Mucosa of gallbladder (tissue), 1 donor: ENCODE measurements at places on chromosomes 12 and 14. TPM values are rescaled to one million over a fixed set of nuclear protein-coding genes. Genes with fewer than 3 reads are reported as not detected.

The DUSP16 gene
- 65.9 TPM for total RNA-seq

The DCN gene
- 387 TPM for total RNA-seq

The HOXC11 gene
- total RNA-seq: not detected

The AKAP3 gene
- 1.0 TPM for total RNA-seq

The IGF1 gene
- 12.0 TPM for total RNA-seq

The TRIM9 gene
- total RNA-seq: 31.2 TPM

The RAB5B gene
- total RNA-seq: 182 TPM

The PRICKLE1 gene
- 32.8 TPM for total RNA-seq

The GPR137C gene
- total RNA-seq: 0.86 TPM

The KRT79 gene
- not detected for total RNA-seq

The IFNG-AS1 gene
- total RNA-seq: not detected

The TAMALIN gene
- 23.9 TPM for total RNA-seq

The RFX4 gene
- 0.26 TPM for total RNA-seq

The SDSL gene
- 23.2 TPM for total RNA-seq

The SOAT2 gene
- 0.75 TPM for total RNA-seq

The GAS2L3 gene
- 65.9 TPM for total RNA-seq

The ERH gene
- 136 TPM for total RNA-seq

The SCAF11 gene
- 98.7 TPM for total RNA-seq

The KIF5A gene
- total RNA-seq: 0.81 TPM

The DNAJC22 gene
- total RNA-seq: 73.7 TPM

The LMO3 gene
- total RNA-seq: 8.1 TPM

The SLC17A8 gene
- not detected for total RNA-seq

The SIX1 gene
- not detected for total RNA-seq

The PZP gene
- 0.12 TPM for total RNA-seq

The MFAP5 gene
- total RNA-seq: 6.8 TPM

The SLC38A4 gene
- 0.69 TPM for total RNA-seq

The SYNE3 gene
- 9.5 TPM for total RNA-seq

The SERPINA3 gene
- 101 TPM for total RNA-seq

The OR2AP1 gene
- not detected for total RNA-seq

The CELA1 gene
- not detected for total RNA-seq

The TMEM132C gene
- total RNA-seq: 6.7 TPM

The TC2N gene
- 104 TPM for total RNA-seq

The LTBP2 gene
- 84.9 TPM for total RNA-seq

The GNB3 gene
- total RNA-seq: 3.3 TPM

The STYK1 gene
- total RNA-seq: 12.3 TPM

The CLMN gene
- 63.5 TPM for total RNA-seq

The POTEG gene
- not detected for total RNA-seq

The SLC35E3 gene
- 6.1 TPM for total RNA-seq

The CCDC198 gene
- 110 TPM for total RNA-seq

The PDZRN4 gene
- total RNA-seq: 10.6 TPM

The CFAP73 gene
- total RNA-seq: not detected

The SLC24A4 gene
- total RNA-seq: 1.8 TPM

The PLA2G1B gene
- total RNA-seq: 4.7 TPM

The IPO8 gene
- 48.0 TPM for total RNA-seq

The RBP5 gene
- 7.1 TPM for total RNA-seq

The BEGAIN gene
- 4.5 TPM for total RNA-seq

The SERPINA1 gene
- total RNA-seq: 348 TPM

The NFATC4 gene
- 148 TPM for total RNA-seq

The TPPP2 gene
- total RNA-seq: 0.81 TPM

The RDH12 gene
- total RNA-seq: 166 TPM

The TGM1 gene
- total RNA-seq: 3.0 TPM
